ENCODE measurements at places on chromosomes 11 and 22.

DNA sequence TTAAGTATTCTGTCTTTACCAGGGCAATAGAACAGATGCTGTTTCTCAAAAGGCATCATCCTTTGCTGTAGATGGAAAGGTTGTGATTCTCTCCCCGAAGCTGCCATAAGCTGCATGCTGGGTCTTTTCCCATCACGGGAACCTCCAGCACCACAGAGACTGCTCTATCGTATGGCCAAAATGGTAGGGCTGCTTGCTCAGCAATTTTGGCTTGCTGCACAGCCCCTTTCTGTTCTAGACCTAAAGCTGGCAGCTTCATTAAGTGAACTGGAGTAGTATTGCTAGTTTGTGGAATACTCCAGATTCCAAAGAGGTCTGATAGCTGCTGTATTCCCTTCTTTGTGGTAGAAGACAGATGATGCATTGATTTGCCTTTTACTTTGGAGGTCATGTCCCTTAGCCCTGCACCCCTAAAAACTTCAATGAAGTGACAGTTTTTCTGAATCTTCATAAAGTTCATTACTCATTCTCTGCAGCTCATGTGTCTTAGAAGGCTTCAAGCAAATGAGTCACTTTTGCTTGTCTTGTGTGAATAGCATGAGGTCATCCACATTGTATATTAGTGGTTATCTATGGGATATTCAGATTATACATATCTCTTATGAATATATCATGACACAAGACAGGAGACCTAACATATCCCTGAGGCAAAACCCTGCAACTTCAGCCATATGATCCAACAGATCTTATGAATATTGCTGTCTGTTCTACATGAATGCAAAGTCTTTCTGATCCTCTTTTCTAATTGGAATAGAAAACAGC is 245.3 kb downstream of the FAM76B start:
- DNase-seq, result no peak

DNA sequence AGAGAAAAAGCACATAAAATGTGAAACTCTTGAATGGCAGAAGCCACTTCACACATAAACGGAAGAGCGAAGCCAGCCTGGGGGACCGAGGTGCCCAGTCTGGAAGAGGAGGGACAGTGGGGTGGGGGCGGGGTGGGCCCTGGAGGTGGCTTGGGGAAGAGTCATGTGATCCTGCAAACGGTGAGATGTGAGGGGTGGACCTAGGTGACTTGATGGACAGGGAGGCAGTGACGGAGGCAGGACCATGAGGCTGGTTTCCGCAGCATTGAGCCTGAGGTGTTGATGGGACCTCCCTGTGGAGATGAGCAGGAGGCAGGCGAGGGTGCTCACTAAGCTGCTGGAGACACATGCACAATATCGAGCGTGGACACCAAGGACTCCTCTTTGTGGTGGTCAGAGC is 16.8 kb downstream of the ZDHHC24 start:
- DNase-seq, result no peak

- DNase-seq, result no peak
These were observed 149.4 kb upstream of the NCAM1 start for GRCh38 chr11:112811783-112812182.

GRCh38 chr11:114738954-114739353 is 60.6 kb downstream of the NXPE2 start:
- peak; percentile 42 for DNase-seq

DNA sequence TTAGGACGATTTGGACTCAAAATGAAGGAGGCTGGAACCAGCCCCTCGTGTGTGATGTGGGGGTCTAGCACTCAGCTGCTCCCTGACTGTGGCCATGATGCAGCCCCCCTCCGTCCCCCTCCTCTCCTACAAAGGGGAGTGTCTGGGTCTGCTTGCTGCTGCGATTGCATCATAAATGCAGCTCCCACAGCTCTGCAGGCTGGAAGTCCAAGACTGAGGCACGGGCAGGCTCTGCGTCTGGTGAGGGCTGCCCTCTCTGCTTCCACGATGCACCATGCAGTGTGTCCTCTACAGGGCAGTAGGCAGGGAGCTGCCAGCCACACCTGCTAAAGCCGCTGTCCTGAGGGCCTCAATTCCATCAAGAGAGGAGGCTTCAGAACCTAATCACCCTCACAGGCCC is 432.1 kb downstream of the BRD1 start:
- no peak for DNase-seq

- DNase-seq, result no peak
These were observed 12.4 kb upstream of the SWAP70 start for GRCh38 chr11:9651481-9651880.

GRCh38 chr22:45891471-45891995 is 85.4 kb downstream of the WNT7B start:
- no peak for DNase-seq

DNA sequence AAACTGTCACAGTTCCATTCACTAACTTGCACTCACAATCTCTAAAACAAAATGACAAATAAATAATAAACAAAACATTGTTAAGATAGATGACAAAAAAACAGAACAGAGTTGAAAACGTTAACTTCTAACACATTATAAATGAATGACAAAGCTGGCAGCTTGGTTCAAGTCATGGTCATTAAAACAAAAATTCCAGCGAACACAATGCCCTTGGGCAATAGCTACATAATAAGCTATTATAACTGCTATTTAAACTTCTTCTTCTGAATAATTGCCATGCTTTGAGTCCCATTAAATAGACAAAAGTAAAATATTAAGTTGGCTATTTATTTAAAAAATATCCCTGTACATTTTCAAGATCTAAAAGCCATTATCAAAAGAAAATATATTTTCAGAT is 54.7 kb downstream of the PICALM start:
- no peak for DNase-seq

GRCh38 chr11:12276356-12276755 is 101.0 kb upstream of the PARVA start:
- no peak for DNase-seq

- no peak for DNase-seq
These were observed 58.1 kb downstream of the LRP5 start for GRCh38 chr11:68370211-68371111.

DNA sequence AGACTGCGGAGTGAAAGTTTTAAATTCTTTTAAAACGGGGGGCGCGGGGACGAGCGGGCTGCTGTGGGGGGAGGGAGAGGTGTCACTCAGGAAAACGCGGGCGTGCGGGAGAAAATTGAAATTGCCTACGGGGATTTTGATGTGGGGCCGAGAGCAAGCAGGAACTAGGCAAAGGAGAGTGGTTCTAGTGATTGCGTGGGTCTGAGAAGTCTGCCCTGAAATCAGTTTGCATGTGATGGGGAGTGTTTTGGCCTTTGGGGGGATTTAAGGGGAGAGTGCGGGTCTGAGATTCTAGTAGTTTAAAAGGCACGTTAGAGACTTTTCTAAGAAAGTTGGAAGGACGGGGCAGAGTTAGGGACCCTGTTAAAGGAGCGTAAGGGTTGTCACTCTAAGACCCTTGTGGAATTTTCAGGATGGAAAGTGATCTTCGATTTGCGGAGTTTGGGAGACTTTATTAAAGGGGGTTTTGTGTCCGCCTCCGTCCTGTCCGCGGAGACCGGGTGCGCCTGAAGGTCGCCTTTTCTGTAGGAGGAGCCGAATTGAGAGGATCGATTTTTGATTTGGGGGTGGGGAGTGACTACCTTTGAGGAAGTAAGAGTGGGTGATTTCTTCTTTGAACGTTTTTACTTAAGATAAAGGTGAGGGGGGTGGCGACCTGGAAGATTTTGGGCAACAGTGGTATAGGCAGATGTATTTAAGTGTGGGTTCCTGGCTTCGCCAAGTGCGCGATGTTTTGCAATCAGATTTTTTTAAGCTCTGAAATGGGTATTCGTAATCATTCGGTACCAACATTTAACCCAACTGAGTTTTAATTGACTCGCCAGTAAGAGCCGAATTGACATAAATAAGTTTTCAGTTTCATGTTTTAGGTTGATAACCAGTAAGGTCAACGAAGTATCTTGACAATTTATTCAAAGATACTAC is 1.1 kb downstream of the EED start:
- peak; percentile 39 for DNase-seq

DNA sequence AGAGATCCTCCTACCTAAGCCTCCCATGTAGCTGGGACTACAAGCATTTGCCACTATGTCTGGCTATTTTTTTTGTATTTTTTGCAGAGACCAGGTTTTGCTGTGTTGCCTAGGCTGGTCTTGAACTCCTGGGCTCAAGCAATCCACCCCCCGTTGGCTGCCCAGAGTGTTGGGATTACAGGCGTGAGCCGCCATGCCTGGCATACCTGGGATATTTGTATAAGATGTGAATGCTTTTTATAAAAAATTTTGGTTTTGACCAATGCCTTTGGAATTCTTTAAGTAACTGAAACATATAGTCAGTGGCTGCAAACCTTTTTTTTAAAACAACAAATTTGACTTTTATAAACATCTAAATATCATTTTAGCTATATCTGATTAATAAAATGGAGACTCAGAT is 42.4 kb downstream of the ADAMTS8 start:
- no peak for DNase-seq

DNA sequence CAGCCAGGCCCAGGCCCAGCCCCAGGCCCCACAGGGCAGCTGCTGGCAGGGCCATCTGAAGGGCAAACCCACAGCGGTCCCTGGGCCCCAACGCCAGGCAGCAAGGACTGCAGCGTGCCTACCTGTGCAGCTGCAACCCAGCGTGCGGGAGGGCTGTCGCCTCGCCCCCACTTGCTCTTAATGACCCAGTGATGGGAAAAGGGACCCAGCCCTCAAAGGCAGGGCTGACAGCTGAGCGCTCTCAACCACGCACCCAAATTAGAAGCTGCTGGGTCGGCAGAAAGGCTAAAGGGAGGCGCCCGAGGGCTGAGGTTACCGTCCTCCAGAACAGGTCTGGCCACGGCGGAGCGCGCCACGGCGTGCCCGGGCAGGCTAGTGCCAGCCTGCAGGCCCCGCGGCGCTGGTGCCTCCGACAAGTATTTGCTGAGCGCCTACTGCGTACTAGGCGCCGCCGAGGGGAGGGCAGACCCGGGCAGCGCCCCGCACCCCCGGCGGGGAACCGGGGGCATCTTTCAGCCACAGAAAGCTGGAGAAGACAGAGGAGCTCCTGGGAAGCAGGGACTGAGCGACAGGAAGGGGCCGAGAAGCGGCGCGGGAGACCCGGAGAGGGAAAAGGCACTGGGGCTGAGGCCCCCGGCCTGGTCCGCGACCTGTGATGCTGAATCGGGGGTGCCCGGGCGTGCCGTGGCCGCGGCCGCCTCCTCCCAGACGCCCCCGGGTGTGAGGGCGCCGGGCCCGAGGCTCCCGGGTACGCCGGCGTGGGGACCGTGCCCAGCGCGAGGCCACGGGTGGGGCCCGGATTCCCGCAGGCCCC is 773 bp downstream of the HRAS start:
- no peak for DNase-seq

DNA sequence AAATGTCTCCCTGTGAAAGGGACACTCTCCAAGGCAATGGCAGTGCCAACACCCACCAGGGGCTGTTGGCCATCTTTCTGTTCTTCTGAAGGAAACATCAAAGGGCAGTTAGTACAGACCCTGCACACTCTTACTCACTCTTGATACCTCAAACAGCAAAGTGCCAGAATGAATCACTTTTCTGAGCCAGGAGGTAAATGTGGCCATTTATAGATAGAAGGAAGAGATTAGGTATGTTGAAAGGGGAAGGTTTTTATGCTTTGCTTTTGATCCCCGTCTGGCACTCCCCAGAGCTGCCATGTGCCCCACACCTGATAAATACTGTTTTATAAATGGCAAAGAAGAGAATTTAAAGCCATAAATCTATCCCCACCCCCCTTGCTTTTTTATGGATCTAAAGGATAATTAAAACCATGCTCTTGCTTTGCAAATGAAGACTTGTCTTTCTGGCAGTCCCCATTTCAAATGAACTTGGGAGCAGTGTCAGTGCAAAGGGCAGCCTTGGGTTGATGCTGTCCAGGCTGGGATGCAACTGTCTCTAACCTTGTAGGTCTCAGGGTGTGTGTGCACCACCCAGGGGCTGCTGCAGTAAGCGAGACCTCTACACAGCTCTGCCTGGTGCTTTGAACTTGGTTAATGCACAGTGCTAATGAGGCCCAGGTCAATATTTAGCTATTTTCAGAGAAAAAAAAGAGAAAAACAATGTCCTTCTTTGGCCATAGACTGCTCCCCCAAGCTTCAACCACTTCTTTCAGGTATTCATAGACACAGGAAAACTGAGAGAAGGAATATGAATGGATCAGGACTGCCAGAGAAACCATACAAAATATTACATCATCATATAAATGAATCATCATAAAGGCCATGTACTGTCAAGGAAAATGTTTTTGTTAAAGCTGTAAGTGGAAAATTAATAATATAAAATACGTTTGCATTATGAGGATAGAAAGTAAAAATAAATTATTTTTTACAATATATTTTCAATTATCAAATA is 207.5 kb downstream of the ETS1 start:
- peak; percentile 38 for DNase-seq

DNA sequence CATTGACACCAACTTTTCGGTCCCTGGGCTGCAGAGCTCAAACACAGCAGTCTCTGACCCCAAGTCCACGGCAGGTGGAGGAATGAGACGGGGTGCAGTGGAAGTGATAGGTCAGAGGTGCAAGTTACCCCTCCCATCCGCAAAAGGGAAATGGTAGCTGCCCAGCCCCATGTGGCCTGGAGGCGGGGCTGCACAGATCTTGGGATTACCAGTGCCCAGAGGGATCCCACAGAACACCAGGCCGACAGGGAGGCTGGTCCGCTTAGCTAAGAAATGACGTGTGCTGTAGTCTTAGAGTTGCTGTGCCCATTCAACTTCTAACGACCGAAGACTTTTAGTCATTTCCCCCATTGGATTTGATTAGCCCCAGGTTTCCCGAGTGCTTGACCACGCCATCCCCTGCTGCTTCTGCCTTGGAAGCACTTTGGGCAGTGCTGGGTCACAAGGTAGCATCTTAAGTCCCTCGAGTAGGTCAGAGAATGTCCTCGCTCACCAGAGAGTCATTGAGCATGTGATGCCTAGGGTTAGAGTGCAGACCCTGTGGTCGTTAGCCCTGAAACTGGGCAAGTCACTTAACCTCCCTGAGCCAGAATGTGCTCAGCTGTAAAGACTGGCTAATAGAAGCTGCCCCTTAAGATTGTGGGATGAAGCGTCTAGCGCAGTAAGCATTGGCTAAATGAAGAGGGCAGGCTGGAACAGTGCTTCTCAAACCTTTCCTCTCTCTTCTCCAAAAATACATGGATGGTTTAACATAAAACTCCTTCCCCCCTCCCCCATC is 4.2 kb downstream of the PTGDR2 start:
- no peak for DNase-seq

Measured in stimulated activated CD4-positive, alpha-beta T cell treated with anti-CD3 and anti-CD28 coated beads, Interleukin-1b, Interleukin-23, amount 100 ng/mL, for 48 hours (primary cell).